ENCODE measurements at places on chromosomes 5 and 9. TPM values are rescaled to one million over a fixed set of nuclear protein-coding genes. Genes with fewer than 3 reads are reported as not detected.

PLAC8L1 gene
- not detected for total RNA-seq

DNA sequence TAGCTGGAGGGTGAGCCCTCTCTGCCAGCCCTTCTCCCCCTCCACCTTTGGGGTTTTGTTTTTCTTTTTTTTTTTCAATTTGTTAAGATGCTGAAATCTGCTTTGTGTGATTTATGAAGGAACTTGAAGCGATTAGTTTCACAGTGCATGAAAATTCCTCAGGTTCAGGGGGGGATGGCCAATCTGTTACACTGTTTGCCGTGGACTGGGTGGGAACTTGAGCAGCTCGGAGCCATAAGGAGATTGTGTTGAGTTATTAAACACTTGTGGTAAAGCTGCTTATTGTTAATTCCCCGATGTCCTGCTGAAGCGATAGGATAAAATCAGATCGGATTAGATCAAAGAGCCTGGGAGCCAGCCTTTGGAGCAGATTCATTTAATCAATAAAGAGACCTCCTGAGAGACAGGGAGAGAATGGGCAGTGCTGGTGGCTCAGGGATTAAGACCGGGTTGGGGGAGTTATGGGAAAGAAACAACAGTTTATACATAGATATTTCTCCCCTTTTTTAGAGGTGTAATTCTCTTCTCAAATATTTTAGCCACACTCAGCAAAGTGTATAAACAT is 105.8 kb upstream of the SPATA31D4 start:
- no peak for DNase-seq

DNA sequence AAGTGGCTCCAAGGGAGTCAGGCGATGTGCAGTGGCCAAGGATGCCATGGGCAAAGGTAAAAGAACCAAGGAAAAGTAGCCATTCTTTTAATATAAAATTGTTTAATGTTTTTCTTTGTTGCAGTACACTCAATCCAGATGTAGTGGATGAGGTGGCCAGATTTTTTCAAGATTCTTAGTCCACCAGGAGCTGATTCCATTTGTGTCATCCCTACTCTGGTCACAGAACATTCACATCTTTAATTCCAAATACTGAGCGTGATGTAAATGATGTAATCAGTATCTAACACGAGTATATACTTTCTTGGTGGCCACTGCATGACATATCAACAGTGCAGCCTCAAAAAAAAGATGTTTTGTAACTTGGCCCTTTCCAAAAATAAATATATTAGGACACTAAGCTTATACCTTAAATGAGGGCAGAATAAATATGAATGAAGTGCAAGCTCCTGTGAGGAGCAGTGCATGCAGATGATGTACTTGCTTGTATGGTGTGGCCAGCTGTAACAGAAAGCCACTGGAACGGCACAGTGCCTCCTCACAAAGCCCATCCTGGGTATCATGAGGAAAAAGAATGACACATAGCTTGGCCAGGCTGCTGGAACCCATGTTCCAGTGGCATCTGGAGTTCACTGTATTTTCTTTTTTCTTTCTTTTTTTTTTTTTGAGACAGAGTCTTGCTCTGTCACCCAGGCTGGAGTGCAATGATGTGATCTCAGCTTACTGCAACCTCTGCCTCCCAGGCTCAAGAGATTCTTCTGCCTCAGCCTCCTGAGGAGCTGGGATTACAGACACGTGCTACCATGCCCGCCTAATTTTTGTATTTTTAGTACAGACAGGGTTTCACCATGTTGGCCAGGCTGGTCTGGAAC is 6.5 kb upstream of the SPATA24 start:
- DNase-seq: no peak

DNA sequence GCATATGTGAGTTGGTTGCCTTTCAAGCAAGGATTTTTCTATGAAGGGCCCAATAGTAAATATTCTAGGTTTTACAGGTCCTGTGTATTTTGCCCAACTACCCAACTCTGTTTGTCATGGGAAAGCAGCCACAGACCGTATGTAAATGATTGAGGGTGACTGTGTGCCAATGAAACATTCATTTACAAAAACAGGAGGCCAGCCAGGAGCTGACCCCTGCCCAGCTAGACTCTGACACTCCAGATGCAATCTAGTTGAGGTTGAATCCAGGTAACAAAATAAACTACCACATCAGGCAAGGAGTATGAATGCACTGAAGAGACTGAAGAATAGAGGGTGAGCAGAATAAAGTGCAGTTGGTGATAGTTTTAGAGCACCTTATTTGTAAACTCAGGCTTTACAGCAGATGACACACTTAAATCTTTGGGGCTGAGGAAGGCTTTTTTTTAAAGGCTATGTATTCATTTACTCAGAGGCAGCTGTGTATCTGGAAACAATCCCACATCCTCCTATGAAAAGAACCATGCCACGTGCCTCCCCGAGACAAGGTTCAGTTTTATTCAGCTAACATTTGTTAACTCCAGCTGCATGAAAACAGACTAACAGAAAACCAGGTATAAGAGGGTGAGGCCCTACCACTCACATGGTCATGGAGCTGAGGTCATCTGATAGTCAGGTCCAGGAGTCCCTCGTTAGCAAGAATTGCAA is 60.7 kb downstream of the SLC1A1 start:
- no peak for DNase-seq

DNA sequence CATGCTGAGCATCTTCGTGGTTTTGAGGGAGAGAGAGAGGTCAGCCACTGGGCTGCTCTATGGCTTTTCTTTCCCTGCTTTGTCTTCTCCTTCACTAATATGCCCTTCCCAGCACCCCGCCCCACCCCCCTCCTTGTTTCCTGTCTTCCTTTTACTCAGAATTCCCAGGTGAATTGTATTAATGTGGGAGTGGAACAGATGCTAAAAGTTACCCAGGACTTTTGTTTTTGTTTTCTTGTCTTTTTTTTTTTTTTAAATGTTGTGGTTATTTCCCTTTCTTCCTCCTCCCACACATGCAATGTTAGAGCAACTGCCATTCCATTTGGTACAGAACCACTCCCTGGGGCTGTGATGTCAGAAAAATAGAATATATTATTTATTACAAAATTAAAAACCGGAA is 442.7 kb upstream of the CD180 start:
- DNase-seq: no peak

AP3S1 gene
- total RNA-seq: 64.6 TPM

TAF11L7 gene
- not detected for total RNA-seq

DNA sequence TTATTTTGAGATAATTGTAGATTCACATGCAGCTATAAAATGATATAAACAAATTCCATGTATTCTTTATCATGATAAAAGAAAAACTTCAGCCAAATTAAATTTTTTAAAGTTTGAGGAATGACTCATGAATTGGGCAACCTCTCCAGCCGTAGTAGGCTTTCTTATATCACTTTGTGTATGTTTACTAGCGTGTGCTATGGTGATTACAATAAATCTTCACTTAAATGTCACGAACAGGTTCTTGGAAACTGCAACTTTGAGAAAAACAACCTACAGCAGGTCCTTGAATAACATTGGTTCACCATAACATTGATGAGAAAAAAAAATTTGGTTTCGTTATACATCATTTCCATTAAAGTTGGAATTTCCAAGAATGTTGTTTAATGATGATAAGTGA is 730.9 kb upstream of the TYRP1 start:
- DNase-seq: peak; percentile 5

GRCh38 chr9:103997856-103998370 is 96.2 kb upstream of the SMC2 start:
- no peak for DNase-seq

CDC20B gene
- not detected for total RNA-seq

DNA sequence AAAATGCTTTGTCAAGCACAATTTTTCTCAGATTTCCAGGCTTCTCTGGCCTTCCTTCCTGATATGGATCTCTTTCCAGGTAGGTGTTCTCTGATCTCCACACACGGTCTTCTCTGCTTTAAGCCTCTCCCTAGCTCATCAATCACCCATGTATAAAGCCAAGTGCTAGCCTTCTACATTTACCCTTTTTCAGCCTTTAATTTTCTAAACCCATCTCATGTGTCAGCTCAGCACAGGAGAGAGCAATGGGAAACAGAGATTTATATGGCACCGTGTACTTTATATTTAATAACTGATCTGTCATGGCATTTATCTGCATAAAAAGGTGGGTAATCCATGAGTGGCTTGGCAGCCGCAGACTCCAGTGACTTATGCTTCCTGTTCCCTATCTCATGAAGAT is 495.0 kb downstream of the RASEF start:
- no peak for DNase-seq

DNA sequence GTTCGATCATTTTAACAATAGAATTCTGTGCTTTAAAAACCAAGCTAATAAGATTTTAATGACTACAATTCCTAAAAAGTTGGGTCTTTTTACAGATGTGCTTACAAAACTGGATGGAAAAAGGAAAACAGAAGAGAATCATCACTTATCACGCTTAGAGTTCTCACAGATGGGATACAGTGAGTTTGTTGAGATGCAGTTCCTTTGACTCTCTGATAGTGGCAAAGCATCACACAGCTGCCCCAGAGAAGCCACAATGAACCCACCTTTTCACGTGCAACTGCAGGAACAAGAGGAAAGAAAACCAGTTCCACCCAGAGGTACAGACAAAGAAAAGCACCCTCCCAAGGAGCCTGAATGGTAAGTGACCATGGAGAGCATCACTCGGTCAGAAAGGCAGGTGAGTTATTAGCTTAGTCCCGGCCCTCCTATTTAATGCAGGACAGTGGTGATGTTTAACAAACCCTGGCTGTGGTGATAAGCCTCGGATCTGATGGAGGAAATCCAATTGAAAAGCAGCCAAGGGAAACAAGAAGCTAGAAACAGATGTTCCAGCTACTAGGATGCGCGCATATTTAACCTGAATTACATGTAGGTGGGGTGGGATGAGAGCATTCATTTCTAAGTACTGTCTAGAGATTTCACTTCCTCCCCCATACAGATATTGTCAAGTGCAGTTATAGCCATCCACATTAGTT is 167.7 kb downstream of the TARS1 start:
- DNase-seq: no peak

NPR3 gene
- 0.29 TPM for total RNA-seq

DNA sequence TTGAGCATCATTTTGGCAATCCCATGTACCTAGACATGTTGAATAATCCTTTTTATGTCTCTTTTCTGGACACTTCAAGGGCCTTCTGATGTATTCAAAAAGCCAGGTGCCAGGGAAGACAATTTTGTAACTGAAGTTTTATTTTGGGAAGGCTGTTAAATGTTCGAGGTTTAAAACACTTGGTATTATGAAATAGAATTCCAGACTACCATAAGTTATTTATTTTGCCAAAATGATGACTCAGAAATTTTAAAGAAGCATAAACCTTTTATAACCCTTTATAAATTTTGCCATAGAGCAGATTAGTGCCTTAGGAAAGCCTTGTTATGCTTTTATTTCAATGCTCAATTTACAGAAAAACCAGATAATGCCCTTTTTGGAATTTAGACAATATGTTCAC is 30.3 kb upstream of the UHRF2 start:
- DNase-seq: no peak

GRCh38 chr5:1510631-1511030 is 13.1 kb downstream of the LPCAT1 start:
- no peak for DNase-seq

- peak; percentile 86 for DNase-seq
Observed at GRCh38 chr5:132363431-132364112, 5.9 kb upstream of the SLC22A5 start.

CCDC171 gene
- 0.77 TPM for total RNA-seq

GRCh38 chr9:126502417-126503332 is 111.1 kb upstream of the LMX1B start:
- DNase-seq: no peak

PIP5K1B gene
- not detected for total RNA-seq

Data from HT1080 (cell line).